ENCODE measurements at places on chromosomes 6 and 20.

- DNase-seq: no peak
These were observed 54.7 kb downstream of the CDC5L start for GRCh38 chr6:44442236-44442635.

GRCh38 chr20:25503936-25504335 lies 81.4 kb downstream of the NINL start:
- no peak for DNase-seq

DNA sequence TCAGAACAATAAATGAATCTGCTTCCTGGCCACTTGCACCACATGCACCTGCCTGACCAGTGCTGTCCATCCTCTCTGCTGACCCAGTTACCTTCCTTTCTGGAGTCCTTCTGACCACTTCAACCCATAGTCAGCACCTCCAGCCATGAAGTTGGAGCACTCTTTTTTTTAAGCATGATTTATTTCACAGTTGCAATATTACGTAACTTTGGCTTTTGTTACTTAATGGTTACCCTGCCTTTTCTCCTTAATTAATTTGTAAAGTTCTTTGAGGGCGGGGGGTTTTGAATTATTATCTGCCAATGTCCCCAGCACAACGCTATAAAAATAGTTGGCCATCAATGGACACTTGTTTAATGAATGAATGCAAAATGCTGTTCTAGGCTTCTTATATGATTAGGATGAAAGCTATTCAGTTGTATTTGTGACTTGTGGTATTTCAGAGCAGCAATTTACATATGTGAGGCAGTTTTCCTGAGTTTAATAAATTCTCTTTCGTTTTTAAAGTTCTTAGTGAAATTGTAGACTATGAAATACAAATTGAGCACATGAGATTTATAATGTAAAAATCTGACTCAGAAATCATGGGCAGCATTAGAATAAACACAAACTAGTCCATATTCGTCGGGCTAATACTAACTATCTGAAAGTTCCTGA lies 180.0 kb downstream of the HS3ST5 start:
- no peak for DNase-seq

DNA sequence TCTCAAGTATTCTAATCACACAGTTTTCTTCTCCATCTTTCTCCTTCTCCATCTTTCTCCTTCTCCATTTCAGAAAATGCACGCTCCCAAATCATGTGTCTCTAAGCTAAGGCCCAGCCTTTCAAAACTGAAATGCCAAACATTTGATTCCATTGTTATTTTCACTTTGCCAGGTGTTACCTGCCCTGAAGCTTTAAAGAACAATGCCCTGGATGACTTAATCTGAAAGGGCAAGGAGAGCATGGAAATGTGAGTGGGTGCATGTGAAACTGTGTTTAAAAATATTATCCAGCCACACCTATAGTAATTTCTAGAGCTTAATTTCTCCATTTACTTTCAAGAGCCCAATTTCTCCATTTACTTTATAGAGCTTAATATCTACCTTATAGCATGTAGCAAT lies 42.4 kb upstream of the GCLC start:
- no peak for DNase-seq
